ENCODE measurements at places on chromosomes 7 and 10.

- peak; percentile 21 for DNase-seq
Observed at GRCh38 chr10:21530641-21531040, 3.4 kb upstream of the MLLT10 start.

GRCh38 chr10:63628526-63629362 lies 107.5 kb downstream of the REEP3 start:
- DNase-seq: peak; percentile 83

GRCh38 chr7:78770422-78771410 lies 682.8 kb downstream of the MAGI2 start:
- peak; percentile 36 for DNase-seq

- DNase-seq: peak; percentile 42
Observed at GRCh38 chr10:32937911-32938424, 20.1 kb downstream of the ITGB1 start.

DNA sequence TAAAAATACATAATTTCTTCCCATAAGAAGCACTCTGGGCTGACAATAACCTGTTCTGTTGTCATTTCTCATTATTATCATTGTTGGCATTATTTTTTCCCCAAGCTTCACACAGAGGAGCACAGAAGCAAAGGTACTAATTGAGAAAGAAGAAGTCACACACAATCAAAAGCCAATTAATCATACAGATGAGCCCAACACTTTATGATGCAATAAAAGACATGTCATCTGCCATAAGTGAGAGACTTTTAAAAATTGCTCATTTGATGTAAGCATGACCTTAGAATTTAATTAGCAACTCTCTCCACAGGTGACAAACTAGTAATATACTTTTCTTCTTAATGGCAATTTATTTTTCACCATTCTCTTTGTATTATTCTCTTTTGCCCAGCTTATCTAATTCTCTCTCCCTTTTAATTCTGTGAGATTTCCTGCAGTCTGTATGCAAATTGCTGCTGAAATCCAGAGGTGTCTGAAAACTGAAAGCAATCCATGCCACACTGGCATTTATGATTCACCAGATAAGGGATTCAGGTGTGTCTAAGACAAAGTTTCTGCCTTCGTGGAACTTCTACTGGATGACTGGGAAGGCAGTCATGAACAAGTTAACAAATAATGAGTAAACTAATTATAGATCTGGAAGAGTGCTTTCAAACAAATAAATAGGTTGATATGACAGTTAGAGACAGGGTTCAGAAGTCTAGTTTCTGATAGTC lies 203.5 kb downstream of the CHCHD3 start:
- no peak for DNase-seq

DNA sequence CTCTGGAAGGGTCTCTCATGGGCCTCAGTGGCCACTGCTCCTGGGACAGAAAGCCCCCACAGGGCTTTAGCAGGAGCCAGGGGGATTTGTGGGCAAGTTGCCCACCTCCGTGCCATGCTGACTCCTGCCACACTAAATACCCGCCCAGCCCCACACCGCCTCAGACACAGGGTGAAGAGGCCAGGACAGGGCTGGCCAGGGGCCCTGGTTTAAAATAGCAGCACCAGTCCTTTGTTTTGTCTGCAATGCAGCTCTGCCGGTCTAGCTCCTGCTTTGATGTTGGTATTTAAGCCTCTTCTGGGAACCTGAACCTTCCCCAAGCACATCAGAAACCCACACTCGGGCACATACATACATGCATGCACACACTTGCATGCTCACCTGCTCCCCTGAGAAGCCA lies 14.4 kb upstream of the TNRC18 start:
- DNase-seq: peak; percentile 29

GRCh38 chr7:96224685-96225084 lies 97.2 kb downstream of the SLC25A13 start:
- no peak for DNase-seq

GRCh38 chr10:5978230-5978489 lies 817 bp upstream of the IL15RA start:
- no peak for DNase-seq

DNA sequence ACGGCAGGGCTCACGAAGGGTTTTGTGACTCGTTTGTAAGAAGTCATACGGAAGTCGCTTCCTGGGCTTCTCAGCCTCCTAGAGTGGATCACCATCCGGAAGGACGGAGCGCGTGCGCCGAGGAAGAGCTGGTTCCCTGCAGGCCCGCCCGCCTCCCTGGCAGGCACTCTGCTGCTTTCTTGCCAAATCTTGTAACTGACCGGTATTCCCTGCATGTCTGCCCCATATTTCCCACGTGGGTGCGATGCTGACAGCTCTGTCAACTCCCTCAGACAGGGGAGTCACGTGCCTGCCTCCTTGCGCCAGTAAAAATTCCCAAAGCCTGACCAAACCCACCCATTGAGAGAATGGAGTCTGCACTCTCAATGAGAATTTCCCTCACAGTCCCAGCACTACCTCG lies 12.7 kb downstream of the SHH start:
- DNase-seq: no peak

DNA sequence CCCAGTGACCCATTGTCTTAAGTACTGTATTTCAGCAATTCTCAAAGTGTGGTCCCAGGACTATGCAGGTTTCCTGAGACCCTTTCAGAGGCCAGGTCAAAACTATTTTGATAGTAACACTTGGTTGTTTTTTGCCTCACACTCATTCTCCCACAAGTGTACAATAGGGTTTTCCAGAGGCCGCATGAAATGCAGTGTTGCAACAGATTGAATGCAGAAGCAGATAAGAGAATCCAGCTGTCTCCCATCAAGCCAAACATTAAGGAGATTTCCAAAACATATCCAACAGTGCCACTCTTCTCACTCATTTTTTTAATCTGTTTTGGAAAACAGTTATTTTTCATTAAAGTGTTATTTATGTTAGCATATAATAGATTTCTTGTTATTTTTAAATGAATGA lies 20.0 kb downstream of the VKORC1L1 start:
- DNase-seq: no peak

GRCh38 chr10:47036771-47037170 lies 125.5 kb downstream of the PTPN20 start:
- no peak for DNase-seq

- DNase-seq: peak; percentile 35
Observed at GRCh38 chr7:71706597-71706975, 574.6 kb downstream of the GALNT17 start.

GRCh38 chr10:86113983-86114382 lies 252.6 kb downstream of the GRID1 start:
- DNase-seq: no peak

DNA sequence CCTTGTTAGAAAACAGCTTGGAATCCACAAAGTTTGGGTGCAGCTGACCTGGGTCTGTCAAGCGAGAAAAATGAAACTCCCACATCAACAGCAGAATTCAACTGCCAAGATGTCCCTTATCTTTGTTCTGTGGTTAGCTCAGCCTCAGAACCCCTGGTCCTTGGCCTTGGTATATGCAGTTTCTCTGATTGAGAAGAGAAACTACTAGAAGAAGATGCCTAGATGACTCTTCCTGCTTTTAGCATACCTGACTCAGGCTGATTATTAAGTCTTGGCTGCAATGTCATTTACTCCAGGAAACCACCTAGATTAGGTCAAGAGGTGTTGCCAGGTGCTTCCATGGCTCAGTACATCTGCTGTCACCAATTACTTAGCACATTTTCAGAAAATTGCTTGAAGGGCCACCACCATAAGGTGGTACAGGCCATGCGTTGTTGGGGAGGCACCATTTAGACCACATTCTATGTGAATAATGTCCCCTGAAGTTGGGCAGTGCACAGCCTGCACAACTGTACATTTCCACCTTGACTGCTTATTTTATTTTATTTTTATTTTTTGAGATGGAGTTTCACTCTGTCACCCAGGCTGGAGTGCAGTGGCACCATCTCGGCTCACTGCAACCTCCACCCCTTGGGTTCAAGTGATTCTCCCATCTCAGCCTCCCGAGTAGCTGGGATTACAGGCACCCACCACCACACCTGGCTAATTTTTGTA lies 59.4 kb upstream of the ZNF438 start:
- peak; percentile 83 for DNase-seq

DNA sequence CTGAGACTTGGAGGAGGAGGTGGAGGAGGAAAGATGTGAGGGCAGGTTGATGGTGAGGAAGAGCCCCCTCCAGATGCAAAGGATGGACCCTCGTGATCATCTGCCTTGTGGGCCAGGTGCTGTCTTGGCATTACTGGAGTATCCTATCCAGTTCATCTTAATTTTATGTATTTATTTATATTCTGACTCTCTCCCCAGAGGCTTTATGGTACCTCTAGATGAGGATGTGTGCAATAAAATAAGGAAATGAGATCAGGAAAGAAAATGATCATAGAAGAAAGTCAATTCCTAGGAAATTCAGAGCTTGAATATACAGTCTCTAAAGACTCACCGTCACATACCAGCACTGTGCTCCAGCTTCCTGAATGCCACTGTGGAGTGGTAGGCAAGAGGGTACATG lies 94.1 kb downstream of the LRRC18 start:
- no peak for DNase-seq

DNA sequence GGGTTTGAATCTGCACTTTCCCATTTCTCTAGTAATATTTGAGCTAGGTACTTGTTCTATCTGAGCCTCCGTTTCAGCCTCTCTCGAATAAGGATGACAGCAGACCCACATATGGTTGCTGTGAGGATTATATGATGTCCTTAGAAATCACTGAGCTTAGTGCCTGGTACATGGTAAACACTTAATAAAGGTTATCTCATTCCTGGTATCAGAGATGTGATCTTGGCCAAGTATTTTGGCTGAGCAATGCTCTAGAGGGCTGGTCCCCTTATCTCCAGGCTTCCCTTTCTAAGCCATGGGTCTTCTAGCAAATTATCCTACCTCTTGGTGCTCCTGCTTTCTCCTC lies 407 bp upstream of the MKRN1 start:
- DNase-seq: no peak

DNA sequence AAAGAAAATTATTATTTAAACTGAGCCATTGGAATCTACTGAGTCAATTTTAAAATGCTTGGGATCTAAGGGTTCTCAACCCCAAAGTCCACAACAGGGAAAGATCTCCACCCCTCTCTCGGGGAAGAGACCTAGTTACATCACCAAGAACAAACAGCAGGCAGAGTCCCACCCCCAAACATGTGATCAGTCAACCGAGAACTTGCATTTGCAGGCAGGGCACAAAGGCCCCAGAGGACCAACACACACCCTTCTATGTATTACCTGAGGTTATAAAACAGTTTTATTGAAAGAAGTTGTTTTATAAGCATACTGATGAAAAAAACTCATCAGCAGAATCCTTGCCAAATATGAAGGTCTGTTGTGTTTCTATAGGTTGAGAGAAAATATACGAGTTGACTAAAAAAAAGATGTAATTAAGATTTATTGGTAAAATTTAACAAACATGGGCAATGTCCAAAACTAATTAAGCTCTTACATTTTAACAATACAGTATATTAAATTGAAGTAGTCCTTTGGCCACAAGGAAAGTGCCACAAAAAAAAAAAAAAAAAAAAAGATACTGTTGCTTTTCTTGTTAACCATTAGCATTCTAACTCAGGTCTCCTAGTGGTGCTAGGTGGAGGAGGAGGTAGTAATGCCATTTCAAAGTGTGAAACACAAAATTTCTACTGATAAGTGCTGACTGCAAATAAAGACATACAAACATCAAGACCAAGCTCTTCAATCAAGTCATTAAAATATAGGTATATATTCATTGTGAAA lies 975 bp upstream of the USP54 start:
- DNase-seq: peak; percentile 78

DNA sequence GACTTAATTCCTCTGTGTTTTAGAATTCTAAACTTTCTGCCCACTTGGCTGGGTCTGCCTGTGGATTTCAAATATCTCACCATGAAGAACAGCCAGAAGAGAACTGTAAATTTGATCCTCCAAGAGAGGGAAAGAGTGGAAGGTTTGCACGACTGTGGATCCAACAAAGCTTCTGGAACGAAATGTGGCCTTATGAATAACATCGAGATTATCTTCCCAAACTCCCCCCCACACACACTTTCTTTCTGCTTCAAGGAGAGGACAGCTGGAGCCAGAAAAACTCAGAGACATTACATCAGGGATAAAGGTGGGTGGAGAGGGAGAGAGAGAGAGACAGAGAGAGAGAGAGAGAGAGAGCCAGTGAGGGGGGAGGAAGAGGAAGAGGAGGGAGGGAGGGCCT lies 570.1 kb upstream of the MGMT start:
- DNase-seq: no peak

- DNase-seq: no peak
Observed at GRCh38 chr7:131603932-131604331, 47.5 kb upstream of the PODXL start.

Data from astrocyte of the hippocampus (primary cell).